Trophoblast cell (in vitro differentiated cells and primary cell): ENCODE measurements at places on chromosomes 4 and X.

DNA sequence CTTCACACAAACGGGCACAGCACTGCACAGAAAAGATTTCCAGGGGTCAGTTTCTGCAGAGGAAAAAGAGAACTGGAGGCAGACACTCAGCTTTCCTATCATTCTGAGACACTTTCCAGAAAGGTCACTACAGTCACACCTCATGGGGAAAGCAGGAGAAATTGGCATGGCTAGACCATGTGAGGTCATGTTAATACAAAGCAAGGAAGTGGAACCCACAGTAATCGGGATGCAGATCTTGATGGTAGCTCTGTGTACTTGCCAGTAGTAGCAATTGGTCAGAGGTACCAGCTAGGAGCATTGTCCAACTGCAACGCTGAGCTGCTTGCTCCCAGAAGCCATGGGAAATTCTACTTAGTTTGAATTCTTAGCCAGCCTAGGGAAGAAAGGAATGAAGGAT lies 255.3 kb upstream of the PCDH10 start:
- no peak overlapping the region for H3K4me3 ChIP-seq
- H3K36me3 ChIP-seq, result no peaks in the 10 kb centered on the region
- no peak for DNase-seq
- H3K27ac ChIP-seq, result no peak overlapping the region

- no peaks in the 10 kb centered on the region for H3K27me3 ChIP-seq
- H3K36me3 ChIP-seq, result no peaks in the 10 kb centered on the region
- DNase-seq, result no peak
- H3K27ac ChIP-seq, result no peak overlapping the region
- H3K4me1 ChIP-seq, result no peaks in the 10 kb centered on the region
- no peak overlapping the region for H3K4me3 ChIP-seq
These were observed 123.7 kb downstream of the STOX2 start for GRCh38 chr4:184028561-184029374.

- no peak for DNase-seq
- no peak overlapping the region for H3K4me3 ChIP-seq
- H3K27ac ChIP-seq, result no peak overlapping the region
These were observed 98.5 kb downstream of the RPA4 start for GRCh38 chrX:96982161-96982560.

DNA sequence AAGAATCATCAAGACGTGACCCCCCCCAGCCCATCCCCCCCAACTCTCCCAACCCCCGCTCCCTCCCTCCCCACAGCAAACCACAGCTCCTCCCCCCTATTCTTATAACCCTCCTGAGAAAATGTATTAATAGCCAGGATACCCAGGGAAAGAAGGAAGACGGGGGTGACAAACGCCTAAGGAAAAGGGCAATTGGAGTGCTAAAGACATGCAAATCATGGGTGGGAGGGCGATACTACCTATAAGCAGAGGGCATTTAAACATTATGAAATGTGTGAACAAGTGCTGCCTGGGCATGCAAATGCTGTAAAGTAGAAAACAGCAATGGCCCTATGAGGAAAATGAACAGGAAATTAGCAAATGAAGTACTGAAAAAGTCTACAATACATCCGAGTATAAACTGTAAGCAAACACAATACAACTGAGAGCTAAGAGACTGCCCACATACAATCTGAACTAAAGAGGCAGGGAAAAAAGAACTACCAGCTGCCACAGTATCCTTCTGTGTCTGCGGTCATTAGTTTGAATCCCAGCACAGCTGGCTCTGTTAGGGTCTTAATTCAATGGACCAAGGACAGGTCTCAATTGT lies 2.4 kb downstream of the CXXC4 start:
- peak; percentile 7 for DNase-seq
- H3K27me3 ChIP-seq, result peaks cover 4% of the 10 kb centered on the region
- peaks cover 5% of the 10 kb centered on the region for H3K4me1 ChIP-seq

DNA sequence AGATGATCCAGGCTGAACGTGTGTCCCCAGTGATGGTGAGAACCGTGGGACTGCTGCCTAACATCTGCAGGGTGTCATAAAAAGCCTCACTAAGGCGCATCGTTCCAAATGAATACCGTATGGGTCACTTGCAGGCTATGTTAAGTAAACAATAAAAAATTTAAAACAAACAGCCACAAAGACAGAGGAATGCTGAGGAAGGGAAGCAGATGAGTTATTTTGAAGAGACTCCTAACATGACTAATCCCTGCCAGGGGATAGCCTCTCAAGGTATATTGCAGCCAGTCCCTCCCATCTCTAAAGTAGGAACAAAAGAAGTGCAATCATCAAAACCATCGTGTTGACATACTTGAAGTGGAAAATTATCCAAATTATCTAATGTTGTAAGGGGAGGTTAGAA lies 83.8 kb downstream of the UNC5C start:
- peaks cover 1% of the 10 kb centered on the region for H3K36me3 ChIP-seq
- H3K27ac ChIP-seq, result peak overlapping the region; percentile 4

- no peaks in the 10 kb centered on the region for H3K36me3 ChIP-seq
- no peak for DNase-seq
- no peaks in the 10 kb centered on the region for H3K27me3 ChIP-seq
- no peak overlapping the region for H3K27ac ChIP-seq
These were observed 977.3 kb downstream of the C4orf33 start for GRCh38 chr4:130073145-130073790.

- no peak overlapping the region for H3K4me3 ChIP-seq
- no peak for DNase-seq
- H3K4me1 ChIP-seq, result no peaks in the 10 kb centered on the region
- no peaks in the 10 kb centered on the region for H3K36me3 ChIP-seq
- no peaks in the 10 kb centered on the region for H3K27me3 ChIP-seq
These were observed 30.2 kb upstream of the ELF2 start for GRCh38 chr4:139207247-139207646.

DNA sequence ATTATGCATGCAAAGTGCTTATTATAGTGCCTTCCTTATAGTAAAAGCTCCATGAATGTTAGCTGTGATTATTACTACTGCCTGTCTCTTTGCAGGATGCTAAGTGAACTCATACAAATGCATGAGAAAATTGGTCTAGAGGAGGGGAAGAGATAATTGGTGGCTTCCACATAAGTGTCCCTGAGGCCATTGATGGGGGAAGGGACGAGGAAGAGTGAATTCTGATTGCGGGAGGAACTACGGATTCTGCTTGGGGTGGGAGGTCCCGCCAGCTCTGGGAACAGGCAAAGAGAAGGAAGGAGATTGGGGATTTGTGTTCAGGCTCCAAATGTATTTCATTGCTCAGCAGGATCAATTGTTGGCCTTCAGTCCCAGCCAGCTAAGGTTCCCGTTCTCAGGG lies 11.6 kb upstream of the ARHGAP36 start:
- no peak for DNase-seq
- H3K27me3 ChIP-seq, result no peaks in the 10 kb centered on the region
- H3K36me3 ChIP-seq, result no peaks in the 10 kb centered on the region
- H3K4me1 ChIP-seq, result no peaks in the 10 kb centered on the region
- H3K27ac ChIP-seq, result no peak overlapping the region

- no peaks in the 10 kb centered on the region for H3K4me1 ChIP-seq
- H3K27me3 ChIP-seq, result no peaks in the 10 kb centered on the region
- H3K36me3 ChIP-seq, result peaks cover 6% of the 10 kb centered on the region
- H3K27ac ChIP-seq, result no peak overlapping the region
- no peak overlapping the region for H3K4me3 ChIP-seq
These were observed 220.4 kb upstream of the AGTR2 start for GRCh38 chrX:115949900-115950822.
